Erythroblast (primary cell): ENCODE measurements at places on chromosomes 3 and 15.

GRCh38 chr15:46778876-46779275 lies 938.4 kb upstream of the SEMA6D start:
- DNase-seq = no peak

DNA sequence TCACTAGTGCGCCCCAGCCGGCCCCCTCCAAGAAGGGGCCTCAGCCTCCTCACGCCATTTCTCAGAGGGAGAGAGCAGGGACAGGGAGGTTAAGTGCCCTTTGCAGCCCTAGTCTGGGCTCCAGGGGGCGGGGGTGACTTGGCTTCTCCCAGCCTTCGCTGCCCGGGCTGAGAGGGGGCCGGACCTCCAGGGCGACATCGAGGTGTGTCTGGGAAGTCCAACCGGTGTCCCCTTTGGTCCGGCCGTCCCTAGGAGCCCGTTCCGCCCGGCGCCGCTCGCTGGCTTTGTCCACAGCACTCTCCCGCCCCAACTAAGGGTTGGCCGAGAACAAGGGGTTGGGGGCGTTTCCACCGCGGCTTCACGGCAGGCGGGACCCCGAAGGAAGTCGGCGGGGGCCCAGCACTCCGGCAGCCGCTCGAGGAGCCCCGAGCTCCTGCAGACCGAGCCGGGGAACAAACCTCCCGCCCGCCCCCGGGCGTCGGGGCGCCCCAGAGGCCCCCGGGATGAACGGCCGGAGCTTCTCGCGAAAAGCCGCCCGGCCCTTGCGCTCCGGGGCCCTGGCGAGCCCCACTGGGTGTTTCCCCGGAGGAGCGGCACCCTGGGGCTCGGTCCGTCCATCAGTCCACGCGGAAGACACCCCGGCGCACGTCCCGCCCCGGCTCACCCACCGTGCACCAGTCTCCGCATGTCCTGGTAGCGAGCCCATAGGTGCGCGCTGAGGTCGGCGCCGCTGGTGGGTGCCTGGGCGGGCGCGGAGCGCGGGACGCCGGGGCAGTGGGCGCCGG lies 627 bp downstream of the NT5DC2 start:
- peak; percentile 67 for DNase-seq

GRCh38 chr15:90552162-90552928 lies 22.6 kb downstream of the CRTC3 start:
- no peak for DNase-seq

DNA sequence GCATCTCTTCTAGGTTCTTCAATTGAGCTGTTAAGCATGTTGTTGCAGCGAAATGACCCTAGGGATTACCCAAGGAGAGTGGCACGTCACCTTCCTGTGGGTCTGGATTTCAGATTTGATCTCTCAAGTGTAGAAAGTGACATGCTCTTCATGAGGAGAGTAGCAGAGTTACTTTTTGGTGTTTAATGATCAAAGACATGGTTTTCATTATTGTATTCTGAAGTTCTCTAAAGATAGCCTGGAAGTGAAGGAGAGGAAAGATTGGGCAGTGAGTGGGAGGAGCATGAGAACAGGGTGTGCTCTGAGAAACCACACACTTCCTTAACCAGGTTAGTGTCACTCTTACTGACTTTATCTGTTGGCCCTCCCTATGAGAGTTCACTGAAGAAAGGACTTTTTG lies 153.6 kb downstream of the AKAP13 start:
- no peak for DNase-seq

- DNase-seq = no peak
Observed at GRCh38 chr3:157092230-157092629, 67.7 kb downstream of the CCNL1 start.

DNA sequence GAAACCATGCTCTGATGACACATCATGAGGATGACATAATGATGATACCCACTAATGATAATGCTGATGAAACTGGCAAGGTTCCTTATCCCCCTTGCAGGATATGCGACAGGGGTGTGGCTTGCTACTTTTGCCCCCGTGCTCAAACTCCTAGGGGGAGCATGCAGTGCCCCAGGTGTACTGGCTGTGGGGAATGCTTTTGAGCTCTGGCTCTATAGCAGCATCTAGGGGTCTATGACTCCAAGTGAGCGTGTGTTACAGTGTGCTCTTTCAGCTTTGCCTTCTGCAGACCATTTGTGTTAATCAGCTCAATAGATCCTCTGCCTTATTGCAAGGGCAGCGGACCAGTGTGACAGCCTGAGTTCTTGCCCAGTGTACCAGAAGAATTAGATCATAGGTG lies 1239.5 kb downstream of the SI start:
- DNase-seq = no peak

DNA sequence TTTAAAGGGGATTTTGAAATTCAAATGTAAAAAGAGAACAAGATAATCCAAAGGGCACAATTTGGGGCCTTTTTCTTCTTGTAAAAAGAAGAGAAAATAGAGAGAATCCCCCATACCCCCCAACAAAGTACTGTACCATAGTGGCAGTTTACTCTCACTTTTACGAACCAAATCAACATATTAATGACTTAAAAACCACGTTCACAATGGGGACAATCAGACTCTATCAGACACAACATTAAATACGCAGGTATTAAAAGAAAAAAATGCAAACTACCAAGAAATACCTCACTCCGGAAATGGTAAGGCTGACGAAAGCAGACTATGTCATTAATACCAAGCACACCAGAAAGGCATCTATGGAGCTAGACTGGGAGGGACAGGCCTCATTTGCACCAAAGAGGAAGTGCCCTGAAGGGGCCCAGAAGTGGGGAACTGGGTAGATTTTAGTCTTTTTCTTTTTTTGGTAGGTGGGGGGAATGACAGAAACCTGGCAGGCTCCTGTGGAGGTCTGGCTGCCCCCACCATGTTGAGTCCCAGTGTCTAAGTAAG lies 134.3 kb downstream of the TIGIT start:
- no peak for DNase-seq

DNA sequence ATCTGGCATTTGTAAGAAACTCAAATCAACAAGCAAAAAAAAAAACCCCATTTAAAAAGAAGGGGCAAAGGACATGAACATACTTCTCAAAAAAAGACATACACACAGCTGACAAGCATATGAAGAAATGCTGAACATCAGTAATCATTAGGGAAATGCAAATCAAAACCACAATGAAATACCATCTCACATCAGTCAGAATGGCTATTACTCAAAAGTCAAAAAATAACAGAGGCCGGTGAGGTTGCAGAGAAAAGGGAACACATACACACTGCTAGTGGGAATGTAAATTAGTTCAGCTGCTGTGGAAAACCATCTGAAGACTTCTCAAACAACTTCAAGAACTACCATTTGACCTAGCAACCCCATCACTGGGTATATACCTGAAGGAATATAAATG lies 199.4 kb upstream of the THBS1 start:
- DNase-seq = no peak

DNA sequence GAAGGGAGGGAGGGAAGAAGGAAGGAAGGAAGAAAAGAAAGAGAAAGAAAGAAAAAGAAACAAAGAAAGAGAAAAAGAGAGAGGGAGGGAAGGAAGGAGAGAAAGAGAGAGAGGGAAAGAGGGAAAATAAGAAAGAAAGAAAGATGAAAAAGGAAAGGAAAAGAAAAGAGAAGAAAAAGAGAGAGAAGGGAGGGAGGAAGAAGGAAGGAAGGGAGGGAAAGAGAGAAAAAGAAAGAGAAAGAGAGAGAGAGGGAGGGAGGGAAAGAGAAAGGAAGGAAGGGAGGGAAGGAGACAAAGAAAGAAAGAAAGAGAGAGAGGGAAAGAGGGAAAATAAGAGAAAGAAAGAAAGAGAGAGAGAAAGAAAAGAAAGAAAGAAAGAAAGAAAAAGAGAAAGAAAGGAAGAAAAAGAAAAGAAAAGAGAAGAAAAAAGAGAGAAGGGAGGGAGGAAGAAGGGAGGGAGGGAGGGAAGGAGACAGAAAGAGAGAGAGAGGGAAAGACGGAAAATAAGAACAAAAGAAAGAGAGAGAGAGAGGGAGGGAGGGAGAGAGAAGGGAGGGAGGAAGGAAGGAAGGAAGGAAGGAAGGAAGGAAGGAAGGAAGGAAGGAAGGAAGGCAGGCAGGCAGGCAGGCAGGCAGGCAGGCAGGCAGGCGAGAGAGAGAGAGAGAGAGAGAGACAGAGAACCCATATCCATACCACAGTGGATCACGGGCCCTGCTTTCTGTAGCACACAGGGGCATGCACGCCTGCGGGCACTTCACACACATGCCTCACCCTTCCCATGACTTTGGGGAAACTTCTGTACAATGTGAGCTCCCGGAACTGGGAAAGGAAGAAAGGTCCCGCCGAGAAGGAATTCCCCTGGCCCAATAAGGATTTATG lies 52.5 kb downstream of the ADCY5 start:
- DNase-seq = no peak

- DNase-seq = no peak
Observed at GRCh38 chr3:62467966-62468722, 94.8 kb upstream of the FEZF2 start.

- no peak for DNase-seq
Observed at GRCh38 chr3:191781044-191781443, 320.1 kb downstream of the PYDC2 start.

DNA sequence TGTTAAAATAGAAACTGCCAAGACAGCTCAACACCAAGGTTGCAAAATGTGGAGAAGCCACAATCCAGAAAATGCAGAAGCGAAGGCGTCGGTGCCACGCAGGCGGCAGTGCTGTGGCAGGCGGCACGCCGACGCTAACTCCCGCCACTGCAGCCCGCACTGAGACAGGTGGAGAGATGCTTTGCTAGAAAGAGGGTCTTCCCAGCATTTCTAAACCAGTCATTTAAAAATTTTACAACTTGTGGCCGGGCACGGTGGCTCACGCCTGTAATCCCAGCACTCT lies 23.2 kb downstream of the CYFIP1 start:
- DNase-seq = no peak

DNA sequence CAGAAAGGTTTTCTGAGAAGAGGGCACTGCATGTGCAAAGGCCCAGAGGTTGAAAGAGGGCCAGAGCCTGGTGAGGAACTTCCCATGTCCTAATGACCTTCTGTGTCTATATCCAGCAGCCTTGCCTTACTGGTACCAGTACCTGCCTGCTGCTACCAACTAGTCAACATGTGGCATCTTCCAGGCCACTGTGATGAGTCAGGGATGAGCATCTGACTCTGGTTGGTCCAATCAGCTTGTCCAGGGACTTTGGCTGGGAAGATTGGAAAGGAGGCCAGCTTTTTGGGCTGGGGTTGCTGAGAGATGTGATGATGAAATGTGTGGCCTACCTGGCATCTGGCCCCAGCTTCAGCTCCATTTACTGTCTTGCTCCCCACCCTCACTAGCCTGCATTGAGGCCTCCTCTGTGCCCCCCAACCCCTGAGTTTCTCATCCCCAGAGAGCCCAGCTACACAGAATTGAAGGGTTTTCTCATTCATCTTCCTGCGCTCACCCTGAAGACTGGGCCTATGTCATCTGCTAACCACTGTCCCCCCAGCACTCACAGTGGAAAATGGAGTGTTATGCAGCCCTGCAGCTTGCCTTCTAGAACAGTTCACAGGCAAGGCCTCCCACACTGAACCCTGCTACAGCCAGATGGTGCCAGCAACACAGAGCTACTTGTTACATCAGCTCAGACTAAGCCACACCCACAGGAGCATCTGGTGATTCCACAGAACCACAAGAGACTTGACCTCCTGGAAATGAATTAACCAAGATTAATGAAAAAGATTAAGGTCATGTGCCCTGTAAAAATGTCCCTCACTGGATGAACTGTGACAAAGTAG lies 1.3 kb upstream of the TWF2 start:
- peak; percentile 91 for DNase-seq

DNA sequence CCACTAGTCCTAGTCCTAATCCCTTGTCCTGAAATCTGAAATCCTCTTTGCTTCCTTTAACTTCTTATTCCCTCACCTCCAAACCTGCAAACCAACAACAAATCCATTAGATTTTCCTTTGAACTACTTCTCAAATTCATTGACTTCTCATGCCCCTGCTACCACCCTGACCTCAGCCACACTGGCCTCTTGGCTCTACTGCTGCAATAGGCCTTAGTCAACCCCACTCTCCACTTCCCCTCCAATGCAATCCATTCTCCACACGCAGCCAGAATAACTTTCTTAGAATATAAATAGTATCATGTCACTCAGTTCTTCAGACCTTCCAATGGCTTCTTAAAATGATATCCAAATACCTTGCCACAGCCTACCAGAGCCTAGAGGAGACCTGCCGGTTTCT lies 131.1 kb upstream of the GADL1 start:
- DNase-seq = no peak

DNA sequence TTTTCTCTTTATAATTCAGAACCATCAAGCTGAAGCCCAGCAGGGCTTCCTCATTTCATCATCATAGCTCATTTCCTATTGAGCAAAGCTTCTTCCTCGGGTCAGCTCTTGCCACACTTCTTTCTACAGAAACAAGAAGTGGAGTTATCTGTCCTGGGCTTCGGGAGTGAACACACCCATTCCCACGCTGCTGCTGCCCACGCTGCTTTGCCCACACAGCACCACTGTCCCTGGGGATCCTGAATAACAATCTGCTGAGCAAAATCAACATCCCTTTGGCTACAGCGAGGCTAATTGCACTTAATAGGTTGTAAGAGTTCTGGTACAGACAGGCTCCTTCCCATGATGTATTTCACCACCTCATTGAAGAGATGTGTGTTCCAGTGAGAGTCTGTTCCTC lies 23.7 kb downstream of the CEP19 start:
- DNase-seq = no peak

GRCh38 chr15:93210995-93211394 lies 122.0 kb upstream of the RGMA start:
- DNase-seq = no peak

DNA sequence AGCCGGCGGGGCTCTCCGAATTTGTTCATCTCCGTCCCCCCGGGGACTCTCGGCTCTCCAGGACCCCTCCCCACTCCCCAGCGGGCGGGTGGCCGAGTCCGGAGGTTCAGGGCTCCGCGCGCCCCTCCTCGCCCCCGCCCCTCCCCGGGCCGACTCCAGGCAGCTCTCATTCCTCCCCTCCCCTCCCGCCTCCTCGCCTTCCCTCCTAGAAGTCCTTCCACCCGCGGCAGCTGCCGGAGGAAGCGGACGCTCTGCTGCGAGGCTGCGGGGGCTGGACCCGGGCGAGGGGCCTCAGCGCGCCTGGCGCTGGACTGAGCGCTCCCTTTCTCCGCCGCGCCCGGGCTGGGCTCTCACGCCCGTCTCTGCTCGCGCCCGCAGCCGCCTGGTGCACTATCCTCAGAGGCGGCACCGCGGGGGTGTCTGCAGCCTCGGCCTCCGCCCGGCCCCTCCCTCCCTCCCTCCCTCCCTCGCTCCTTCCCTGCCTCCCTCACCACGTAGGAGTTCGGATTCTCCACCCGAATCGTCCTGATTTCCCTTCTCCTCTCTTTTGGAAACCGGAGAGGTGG lies at the start of gene ROBO2:
ROBO2 (plus strand) TSS at position 494 of the 566 bp plus-strand sequence. CDS start 687 bp downstream, outside the sequence.
- DNase-seq = peak; percentile 4

GRCh38 chr3:141384157-141384556 lies 15.9 kb downstream of the ZBTB38 start:
- no peak for DNase-seq

DNA sequence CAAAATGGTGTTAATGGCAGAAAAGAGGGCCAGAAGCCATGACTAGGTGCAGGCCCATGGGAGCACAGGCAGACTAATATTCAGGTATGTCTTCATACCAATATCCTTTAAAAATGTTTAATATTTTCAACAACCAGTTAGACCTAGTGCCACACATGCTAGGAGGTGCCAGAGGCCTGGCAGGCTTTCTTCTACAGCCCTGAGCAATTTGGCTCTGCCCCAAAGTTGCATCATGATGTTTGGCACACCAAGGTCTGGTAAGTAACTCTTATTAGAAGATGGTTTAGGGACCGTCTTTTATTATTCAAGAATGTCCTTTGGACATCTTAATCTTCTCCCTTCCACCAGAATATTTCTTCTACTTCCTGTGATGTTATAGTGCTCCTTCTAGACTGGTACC lies 34.8 kb downstream of the MITF start:
- no peak for DNase-seq
